Neural crest cell (in vitro differentiated cells): ENCODE measurements at places on chromosomes 2 and 18. TPM values are rescaled to one million over a fixed set of nuclear protein-coding genes. Genes with fewer than 3 reads are reported as not detected.

ZNF396 gene
- 2.9 and 3.6 TPM in 2 replicates for total RNA-seq

HOXD13 gene
- not detected in 2 replicates for total RNA-seq

ZC3H8 gene
- total RNA-seq, result 18.3 and 19.4 TPM in 2 replicates

DNA sequence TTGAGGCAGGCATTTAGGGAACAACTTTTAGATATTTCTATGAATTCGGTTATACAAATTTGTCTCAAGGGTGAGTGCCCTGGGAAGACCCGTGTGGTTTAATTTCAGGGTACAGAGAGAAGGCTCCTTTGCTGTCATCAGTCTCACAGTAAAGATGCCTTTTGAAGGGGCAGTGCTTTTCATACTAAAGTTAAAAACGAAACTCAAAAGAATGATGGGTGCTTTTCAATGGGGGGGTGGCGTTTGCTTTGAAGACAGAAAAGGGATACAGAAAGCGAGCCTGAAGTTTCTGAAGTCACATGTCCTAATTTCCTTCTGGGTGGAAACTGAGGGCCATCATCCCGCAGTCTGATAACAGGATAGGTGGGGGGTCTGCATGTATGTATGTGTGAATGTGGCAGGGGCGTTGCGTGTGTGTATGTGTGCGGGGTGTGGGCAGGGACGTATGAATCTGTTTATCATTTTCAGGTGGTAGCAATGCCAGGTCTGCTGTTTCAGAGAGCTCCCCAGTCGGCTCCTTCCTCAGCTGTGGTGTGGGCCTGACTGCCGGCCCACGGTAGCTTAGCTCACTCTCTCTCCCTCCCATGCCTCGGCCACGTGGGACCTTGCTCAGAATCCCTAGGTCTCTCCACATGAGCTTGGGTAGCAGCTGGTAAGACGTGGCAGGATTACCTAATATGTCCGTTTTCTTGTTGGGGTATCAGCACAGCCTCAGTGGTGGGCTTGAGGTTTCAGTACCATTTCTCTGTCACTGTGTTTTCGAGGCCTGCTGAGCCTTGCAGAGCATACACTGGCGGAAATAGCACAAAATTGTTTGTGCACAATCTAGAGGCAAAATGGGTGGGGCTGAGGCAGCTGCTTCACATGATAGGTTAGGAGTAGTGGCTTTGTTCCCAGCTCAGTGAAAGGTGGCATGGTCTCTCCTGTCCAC, 32.7 kb downstream of the ARHGAP25 start:
- H3K27ac ChIP-seq, result no peak overlapping the region
- no peak overlapping the region for H3K4me3 ChIP-seq
- no peaks in the 10 kb centered on the region for H3K36me3 ChIP-seq
- DNase-seq, result no peak

GRCh38 chr2:233492078-233492477, 74.5 kb downstream of the USP40 start:
- H3K27ac ChIP-seq, result no peak overlapping the region
- peaks cover 6% of the 10 kb centered on the region for H3K36me3 ChIP-seq
- H3K4me1 ChIP-seq, result no peaks in the 10 kb centered on the region

- no peak overlapping the region for H3K27ac ChIP-seq
- H3K27me3 ChIP-seq, result no peaks in the 10 kb centered on the region
- peaks cover 18% of the 10 kb centered on the region for H3K4me1 ChIP-seq
- peaks cover 8% of the 10 kb centered on the region for H3K36me3 ChIP-seq
- DNase-seq, result no peak
- no peak overlapping the region for H3K4me3 ChIP-seq
Measured at GRCh38 chr2:127208313-127208712, 11.8 kb downstream of the CYP27C1 start.

GALNT14 gene
- total RNA-seq, result 1.4 and 1.5 TPM in 2 replicates

CNDP1 gene
- 0.56 and 0.59 TPM in 2 replicates for total RNA-seq

DNA sequence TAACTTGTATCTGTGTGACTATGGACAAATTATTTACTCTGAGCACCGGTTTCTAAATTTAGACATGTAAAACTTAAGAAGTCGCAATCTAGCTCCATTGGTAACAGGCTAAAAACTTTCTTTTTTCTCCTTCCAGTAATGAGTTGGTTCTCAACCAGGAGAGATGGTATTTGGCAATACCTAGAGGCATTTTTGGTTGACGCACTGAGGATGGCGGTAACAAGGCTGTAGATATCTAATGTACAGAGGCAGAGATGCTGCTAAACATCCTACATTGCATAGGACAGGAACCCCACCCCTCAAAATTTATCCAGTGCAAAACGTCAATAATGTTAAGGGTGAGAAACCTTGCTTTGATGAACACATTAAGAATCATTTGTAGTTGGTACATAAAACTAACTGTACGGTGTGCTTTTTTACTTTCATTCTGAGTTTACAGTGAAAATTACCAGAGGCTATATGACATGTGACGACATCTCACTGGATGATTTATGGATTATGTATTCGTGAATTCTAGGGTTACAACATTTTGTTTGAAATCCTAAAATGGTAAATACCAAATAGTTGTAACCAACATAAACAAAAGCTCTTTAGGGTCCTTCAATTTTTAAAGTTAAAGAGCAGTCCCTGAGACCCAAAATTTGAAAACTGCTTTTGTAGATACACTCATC, 91.3 kb downstream of the TLK1 start:
- peaks cover 25% of the 10 kb centered on the region for H3K36me3 ChIP-seq
- H3K27ac ChIP-seq, result no peak overlapping the region
- no peaks in the 10 kb centered on the region for H3K27me3 ChIP-seq
- no peak for DNase-seq

DNA sequence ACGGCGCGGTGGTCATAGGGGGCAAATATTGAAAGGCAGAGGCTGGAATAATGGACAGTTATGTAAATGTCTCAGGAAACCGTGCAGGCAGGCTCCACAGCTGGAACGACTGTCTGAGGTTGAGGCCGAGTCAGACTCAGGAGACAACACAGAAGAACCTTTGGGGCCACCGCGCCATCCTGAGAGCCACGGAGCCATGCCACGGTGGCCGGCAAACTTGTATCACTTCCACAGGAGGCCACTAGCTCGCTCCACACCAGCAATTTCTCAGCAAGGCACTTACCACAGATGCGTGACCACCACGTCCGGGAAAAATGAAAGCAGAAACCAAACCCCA, 156.7 kb upstream of the SALL3 start:
- H3K4me1 ChIP-seq, result peaks cover 13% of the 10 kb centered on the region
- H3K36me3 ChIP-seq, result no peaks in the 10 kb centered on the region

DNA sequence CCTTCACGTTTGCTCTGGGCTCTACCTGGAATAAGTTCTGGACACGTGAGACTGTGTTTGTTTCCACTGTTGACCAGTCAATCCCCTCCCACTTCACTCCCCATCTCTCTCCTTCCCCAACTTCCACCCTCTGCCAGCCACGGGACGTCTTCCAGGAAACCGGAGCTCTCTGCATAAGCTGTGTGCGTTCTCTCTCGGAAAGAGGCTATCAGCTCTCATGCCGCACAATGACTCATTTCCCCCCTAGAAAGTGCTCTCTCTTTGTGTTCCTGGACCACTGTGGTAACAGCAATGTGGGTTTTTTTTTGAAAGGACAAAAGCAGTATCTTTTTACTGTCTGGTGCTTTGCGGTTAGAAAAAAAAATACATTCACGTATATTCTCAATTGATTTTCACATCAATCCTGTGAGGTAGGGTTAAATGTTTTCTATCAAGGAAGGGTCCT, 10.2 kb downstream of the PROKR1 start:
- DNase-seq, result no peak
- H3K27ac ChIP-seq, result no peak overlapping the region
- no peaks in the 10 kb centered on the region for H3K36me3 ChIP-seq
- H3K4me1 ChIP-seq, result peaks cover 8% of the 10 kb centered on the region
- H3K27me3 ChIP-seq, result peaks cover 35% of the 10 kb centered on the region

GRCh38 chr2:18119883-18120282, 241.4 kb downstream of the KCNS3 start:
- no peaks in the 10 kb centered on the region for H3K36me3 ChIP-seq
- no peak overlapping the region for H3K4me3 ChIP-seq
- H3K27ac ChIP-seq, result no peak overlapping the region
- DNase-seq, result no peak

DNA sequence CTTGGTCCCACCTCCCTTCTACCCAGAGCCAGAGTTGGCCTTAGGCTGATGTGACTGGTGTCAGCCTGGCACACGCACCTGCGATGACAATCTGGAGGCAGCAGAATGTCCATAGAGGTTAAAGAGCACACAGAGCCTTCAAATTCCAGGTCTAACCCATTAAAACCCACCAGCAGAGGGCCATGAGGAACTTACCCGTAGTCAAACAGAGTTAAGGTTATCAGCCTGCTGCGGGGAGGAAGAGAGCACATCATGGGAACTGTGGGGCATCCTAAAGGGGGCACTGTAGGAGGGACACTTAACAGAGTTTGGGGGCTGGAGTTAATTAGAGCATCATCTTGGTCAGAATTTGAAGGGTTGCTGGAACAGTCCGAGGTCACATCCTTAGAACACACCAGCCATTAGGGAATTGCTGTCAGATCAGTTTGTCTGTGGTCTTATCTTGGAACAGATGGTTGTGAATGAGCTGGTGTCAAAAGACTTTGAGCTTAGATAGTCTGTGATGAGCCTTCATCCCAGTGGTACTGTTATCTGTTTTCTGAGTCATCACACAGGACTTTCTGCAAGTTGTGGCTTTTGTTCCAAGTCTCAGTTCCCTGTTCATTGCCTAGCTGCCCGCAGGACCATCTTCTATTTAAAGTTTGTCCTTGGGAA, 248.6 kb downstream of the LOXHD1 start:
- H3K27ac ChIP-seq, result no peak overlapping the region
- no peak overlapping the region for H3K4me3 ChIP-seq
- H3K36me3 ChIP-seq, result peaks cover 7% of the 10 kb centered on the region
- H3K4me1 ChIP-seq, result peaks cover 43% of the 10 kb centered on the region

DNA sequence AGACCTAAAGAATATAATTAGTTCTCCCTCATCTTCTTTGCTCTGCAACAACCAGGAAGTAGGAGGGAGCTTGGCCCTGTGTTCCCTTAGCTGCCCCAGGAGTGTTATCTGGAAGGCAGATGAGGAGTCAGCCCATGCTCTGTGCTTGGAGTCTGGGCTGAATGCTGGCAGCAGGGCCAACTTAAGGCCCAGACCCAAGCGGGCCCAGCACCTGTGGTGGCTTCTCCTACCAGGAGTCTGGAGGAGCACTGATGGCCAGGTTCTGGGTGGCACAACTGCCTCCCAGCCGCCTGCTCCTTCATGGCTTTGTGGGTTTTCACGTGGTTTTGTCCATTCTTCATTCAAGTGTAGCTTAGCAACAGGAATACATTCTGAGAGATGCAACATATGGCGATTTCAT, 1910.7 kb upstream of the LRRTM1 start:
- no peak overlapping the region for H3K27ac ChIP-seq
- H3K4me1 ChIP-seq, result no peaks in the 10 kb centered on the region
- H3K27me3 ChIP-seq, result no peaks in the 10 kb centered on the region
- no peak for DNase-seq
- no peak overlapping the region for H3K4me3 ChIP-seq

AKAIN1 gene
- not detected in 2 replicates for total RNA-seq

DNA sequence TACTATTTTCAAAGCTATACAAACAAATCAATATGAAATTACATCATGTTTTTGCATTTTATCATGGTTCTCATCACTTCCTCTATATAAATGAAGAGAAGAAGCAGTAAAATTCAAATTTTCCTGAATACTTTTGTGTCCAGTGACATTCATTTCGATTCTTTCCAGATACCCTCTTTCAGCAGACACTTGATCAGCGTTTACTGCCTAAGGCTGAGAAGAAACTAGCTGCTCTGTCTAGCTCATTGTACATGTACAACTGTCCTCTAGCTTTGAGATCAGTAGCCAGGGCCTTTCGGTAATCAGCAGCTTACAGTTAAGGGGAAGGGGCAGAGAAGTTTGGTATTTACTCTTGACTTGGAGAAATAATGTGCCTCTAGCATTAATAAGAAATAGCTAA, 4.8 kb downstream of the VRK2 start:
- H3K36me3 ChIP-seq, result peaks cover 5% of the 10 kb centered on the region
- H3K4me1 ChIP-seq, result peaks cover 19% of the 10 kb centered on the region
- H3K4me3 ChIP-seq, result no peak overlapping the region

OTOS gene
- total RNA-seq, result not detected in 2 replicates

- no peak for DNase-seq
- peak overlapping the region; percentile 76 for H3K27ac ChIP-seq
- H3K36me3 ChIP-seq, result no peaks in the 10 kb centered on the region
Measured at GRCh38 chr2:7691961-7692656, 774.9 kb downstream of the RNF144A start.

GRCh38 chr2:98118161-98118560, 31.2 kb downstream of the VWA3B start:
- H3K27me3 ChIP-seq, result peaks cover 3% of the 10 kb centered on the region
- H3K4me1 ChIP-seq, result peaks cover 18% of the 10 kb centered on the region
- H3K36me3 ChIP-seq, result peaks cover under 1% of the 10 kb centered on the region

- H3K27me3 ChIP-seq, result no peaks in the 10 kb centered on the region
- no peak overlapping the region for H3K27ac ChIP-seq
- peaks cover 8% of the 10 kb centered on the region for H3K4me1 ChIP-seq
Measured at GRCh38 chr2:145807968-145808367, 1288.0 kb upstream of the ZEB2 start.

CCDC148 gene
- total RNA-seq, result 1.4 and 1.8 TPM in 2 replicates

DNA sequence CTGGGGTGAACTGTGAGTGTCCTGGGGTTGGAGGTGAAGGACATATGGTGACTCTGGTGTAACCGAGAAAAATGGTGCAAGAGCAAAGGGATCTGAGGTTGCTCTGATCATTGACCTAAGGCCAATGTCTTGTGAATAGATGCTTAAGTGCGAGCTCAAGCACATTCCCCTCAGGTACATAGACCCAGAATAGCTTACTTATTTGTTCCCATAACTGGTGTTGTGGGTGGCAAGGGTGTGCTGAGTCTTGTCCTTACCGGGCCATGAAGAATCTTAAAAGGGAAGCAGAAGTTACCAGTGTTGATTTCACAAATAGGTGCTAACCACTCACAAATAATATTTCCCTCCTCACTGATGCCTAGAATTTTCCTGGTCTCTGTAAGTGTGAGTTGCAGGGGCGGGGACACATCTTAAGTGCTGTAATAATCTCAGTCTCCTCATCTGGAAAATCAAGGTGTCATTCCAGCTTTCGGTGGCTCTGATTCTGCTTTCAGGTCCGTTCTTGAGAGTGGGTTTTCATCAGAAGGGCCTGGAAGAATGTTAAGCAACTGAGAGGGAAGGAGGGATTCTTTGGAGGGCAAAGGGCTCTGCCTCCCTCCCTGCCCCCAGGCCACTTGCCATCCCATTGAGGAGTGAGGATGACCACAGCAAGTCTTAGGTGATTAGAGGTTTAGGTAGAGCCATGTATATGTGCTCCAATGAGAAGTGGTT, 54.9 kb downstream of the LIPG start:
- DNase-seq, result no peak
- H3K4me3 ChIP-seq, result no peak overlapping the region
- peaks cover 56% of the 10 kb centered on the region for H3K4me1 ChIP-seq

GRCh38 chr2:235377176-235377575, 116.7 kb upstream of the AGAP1 start:
- H3K4me1 ChIP-seq, result peaks cover 9% of the 10 kb centered on the region
- no peak for DNase-seq
- no peak overlapping the region for H3K27ac ChIP-seq
- no peaks in the 10 kb centered on the region for H3K27me3 ChIP-seq
- H3K4me3 ChIP-seq, result no peak overlapping the region
